ENCODE measurements at places on chromosomes 6 and 20.

DNA sequence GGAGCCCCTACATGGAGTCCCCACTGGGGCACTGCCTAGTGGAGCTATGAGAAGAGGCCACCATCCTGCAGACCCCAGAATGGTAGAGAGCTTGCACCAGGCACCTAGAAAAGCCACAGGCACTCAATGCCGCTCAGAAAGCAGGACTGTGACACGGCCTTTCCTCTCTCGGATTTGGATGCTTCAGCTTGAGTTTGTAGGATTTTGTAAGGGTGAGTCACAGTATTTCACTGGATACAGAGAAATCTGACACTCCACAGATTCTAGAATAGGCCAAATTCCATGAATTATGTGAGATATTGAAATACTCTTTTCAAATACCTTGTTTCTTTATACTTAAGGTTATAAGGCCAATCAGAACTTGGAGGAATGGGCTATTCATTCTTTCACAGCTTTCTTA lies 424.5 kb downstream of the HTR1B start:
- DNase-seq = no peak

- no peak for DNase-seq
These were observed 274.3 kb downstream of the CD109 start for GRCh38 chr6:73969971-73970970.

DNA sequence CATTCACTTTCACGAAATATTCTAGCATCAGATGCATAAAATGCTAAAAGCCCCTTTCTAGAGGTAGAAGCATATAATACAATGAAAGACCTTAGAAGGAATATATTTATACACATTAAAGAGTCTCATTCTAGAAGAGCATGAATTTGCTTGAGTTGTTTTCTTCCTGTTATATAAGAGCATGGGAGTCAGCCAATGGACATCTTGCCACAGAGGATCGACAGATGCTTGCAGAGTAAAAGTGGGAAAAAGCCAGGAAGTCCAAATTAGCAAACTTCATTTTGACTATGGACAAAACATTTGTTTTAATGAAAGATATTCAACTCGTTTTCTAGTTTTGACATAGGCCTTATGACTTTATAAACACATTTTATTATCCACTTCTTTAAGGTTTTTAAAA lies 44.2 kb upstream of the RIPPLY2 start:
- DNase-seq = no peak

- DNase-seq = no peak
These were observed 190.2 kb upstream of the SNX9 start for GRCh38 chr6:157632821-157633220.

- DNase-seq = no peak
These were observed 5.6 kb downstream of the RAB23 start for GRCh38 chr6:57216235-57217101.

GRCh38 chr6:148500402-148500801 lies 157.8 kb downstream of the SASH1 start:
- DNase-seq = no peak

- DNase-seq = no peak
These were observed 83.2 kb downstream of the CEBPB start for GRCh38 chr20:50273601-50274491.

- DNase-seq = no peak
These were observed 216.5 kb downstream of the ZMYND8 start for GRCh38 chr20:47139934-47140535.

GRCh38 chr6:143205131-143205535 lies 144.4 kb downstream of the AIG1 start:
- DNase-seq = no peak

- DNase-seq = no peak
These were observed 49.1 kb downstream of the ARMC2 start for GRCh38 chr6:108897371-108897770.

DNA sequence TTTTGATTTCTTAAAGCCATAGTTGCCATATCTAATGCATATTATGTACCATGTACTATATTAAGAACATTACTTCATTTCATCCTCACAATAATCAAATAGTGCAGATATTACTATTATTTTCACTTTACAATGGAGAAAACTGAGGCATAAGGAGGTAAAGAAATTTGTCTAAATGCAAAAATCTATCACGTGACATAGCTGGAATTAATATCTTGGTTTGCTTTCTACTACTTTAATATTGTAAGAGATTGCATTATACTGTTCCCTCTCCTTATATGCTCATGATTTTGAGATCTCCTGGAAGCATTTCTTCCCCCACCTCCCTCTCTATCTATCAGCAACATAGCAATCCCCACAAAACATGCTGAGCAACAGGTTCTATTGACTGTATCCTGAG lies 330.8 kb upstream of the SPTLC3 start:
- DNase-seq = no peak

DNA sequence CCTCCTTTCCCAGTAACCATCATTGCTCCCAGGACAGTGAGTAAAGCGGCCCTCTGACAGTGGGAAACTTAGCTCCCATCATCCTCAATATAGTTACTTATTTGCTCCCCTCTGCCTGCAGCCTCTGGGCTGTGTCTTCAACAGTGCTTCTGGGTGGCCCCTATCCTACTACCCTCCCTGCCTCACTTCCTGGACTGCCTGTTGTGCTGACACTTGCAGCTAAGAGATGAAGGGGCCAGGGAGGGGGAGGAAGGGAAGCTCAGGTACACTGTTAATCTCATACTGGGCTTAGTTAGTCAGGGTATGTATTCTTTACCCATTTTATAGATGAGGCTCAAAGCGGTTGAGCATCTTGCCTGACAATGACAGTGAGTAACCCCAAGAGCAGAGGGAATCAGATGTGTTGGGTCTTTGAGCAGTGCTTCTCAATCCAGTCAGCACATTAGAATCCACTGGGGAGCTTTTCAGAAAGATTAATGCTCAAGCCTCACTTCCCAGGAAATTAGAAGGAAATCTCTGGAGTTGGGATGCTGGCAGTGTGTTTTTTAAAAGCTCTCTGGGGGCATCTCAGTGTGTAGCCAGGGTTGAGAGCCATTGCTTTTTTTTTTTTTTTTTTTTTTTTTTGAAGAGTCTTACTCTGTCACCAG lies 27.1 kb upstream of the KCNK5 start:
- DNase-seq = no peak

- DNase-seq = no peak
These were observed 12.0 kb downstream of the ANGPT4 start for GRCh38 chr20:904039-904545.

DNA sequence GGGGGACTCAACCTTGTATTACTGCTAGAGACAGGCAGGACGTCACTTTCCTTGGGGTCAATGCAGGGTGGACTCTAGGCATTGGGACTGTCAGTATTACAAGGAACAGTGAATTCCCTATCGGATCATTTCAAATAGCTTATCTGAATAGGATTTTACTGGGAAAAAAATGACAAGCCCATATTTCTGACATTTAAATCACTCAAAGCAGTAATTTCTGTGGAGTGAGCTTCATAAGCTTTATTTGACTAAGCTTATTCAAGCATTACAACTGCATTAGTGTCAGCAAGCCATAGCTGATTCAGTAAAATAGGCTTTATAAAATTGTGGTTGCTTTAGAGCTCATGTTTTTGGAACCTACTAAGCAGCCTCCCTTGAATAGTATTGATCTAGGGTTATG lies 44.3 kb downstream of the TRDN start:
- no peak for DNase-seq

DNA sequence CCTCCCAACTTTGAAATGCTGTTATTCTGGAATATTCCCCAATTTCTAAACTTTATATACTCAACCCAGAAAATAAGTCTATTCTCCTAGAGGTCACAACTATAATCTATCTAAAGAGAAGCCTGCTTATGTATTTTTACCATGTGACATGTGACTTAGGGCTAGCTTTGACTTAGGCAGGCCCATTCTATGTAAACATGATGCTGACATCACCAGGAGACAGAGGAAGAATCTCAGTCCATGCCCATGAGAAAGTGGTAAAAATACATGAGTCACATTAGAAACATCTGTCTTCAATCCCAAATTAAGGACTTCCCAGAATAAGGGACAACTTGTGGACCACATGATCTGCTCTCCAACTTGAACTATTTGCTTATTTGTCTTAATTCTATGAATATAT lies 113.6 kb upstream of the ID4 start:
- no peak for DNase-seq

- no peak for DNase-seq
These were observed 70.7 kb upstream of the BTN3A2 start for GRCh38 chr6:26294302-26294701.

- no peak for DNase-seq
These were observed 365.7 kb upstream of the EPHA7 start for GRCh38 chr6:93784794-93785693.

- no peak for DNase-seq
These were observed 106.9 kb downstream of the IPCEF1 start for GRCh38 chr6:154249499-154250298.

GRCh38 chr20:17734374-17734773 lies 34.6 kb downstream of the BANF2 start:
- no peak for DNase-seq

GRCh38 chr6:45697605-45698004 lies 318.1 kb downstream of the CLIC5 start:
- DNase-seq = no peak

DNA sequence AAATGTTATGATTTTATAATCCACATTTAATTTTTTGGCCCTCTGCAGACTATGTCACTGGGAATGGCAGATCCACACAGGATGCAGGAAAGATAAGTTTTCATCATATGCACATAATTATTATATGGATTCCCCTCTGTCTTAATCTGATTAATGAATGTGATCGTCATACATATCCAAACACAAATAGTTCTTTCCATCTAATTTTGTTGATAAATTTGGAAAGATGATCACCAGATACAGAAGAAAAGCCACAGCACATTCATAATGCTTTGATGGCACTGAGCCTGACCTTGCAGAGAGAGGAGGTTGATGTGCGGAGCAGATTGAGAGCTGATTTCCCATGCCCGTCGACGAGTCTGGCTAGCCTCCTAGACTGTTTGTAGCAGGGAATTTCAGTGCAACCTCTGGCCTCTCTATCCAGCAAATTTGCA lies 471.5 kb downstream of the EPM2A start:
- DNase-seq = no peak

DNA sequence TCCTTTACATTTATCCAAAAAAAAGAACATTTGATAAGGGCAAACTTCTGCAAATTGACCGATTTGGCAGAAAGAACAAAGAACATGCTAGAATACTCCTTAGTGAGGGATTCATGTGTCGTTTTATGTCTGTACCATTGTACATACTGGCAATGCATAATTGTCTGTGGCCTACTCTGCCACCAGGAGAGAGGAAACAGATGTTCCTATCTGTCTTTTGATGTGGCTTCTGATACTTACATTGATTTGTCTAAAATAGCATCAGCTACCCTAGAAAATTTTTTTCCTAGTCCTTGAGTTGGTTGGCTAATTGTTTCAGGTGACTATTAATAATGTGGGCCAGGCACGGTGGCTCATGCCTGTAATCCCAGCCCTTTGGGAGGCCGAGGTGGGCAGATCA lies 654.1 kb downstream of the KIF16B start:
- DNase-seq = no peak

GRCh38 chr6:120405947-120406346 lies 928.3 kb downstream of the TBC1D32 start:
- DNase-seq = no peak

DNA sequence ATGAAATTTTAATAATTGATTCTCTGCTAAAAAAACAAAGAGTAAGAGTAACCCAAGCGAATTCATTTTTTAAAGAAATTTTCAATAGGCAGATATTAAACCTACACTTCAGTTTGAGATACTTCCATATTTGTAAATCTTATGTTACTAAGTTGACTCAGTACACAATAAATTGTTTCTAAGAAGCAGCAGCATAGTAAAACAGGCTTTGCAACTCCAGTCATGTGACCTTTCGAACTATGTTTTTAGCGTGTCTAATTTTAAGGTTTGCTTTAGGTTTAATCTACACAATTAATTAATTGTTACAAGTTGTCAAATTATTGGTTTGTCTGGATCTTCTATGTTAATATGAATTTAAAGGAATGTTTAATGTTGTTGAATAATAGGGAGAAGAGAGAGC lies 708.9 kb upstream of the CITED2 start:
- no peak for DNase-seq

- DNase-seq = no peak
These were observed 59.5 kb downstream of the GNAS start for GRCh38 chr20:58911970-58912369.

DNA sequence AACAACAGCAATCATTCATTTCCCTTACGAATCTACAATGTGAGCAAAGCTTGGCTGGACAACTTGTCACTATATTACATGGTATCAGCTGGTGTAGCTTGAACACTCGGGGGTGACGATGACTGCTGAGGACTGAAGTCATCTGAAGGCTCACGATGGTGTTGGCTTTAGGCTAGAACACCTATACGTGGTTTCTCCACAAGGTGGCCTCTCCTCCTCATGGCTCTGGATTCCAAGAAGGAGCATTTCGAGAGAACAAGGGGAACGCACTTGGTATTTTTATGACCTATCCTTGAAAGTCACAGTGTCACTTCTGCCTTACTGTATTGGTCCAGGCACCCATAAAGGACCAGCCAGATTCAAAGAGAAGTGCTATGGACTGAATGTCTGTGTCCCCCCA lies 37.5 kb upstream of the ADGRF1 start:
- DNase-seq = no peak

DNA sequence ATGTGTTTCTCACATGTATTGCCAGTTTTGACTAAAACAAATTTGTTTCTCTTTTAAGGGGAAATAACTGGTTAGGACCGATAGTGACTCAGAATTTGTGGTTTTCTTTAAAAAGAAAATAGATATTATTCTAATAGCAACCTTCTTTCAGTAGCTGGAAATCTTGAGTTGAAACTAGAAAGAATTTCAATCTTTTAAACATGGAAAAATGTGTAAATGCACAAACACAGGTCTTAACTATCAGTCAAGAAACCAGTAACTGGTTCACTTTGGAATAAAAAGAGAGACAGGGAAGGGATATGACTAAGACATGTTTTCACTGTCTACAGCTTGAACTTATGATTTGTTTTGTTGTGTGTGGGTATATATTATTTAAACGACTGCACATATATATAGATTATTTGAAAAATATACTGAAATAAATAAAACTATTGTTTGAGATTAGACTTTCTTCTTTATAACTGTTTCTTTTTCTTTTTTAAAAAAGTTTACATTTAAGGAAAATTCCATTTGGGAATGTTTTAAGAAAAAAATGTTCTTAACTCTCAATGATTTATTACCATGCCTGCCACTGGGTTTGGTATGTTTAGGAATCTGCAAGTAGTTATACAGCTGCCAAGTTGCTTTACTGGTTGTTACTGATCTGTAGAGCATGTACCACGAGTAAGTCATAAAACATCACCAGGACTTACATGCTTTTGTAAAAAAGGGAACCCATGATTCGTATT lies 753.3 kb upstream of the MARCKS start:
- DNase-seq = no peak

- DNase-seq = no peak
These were observed 32.7 kb downstream of the CHMP4B start for GRCh38 chr20:33843854-33844253.

- peak; percentile 68 for DNase-seq
These were observed 15.9 kb upstream of the KCNK16 start for GRCh38 chr6:39338397-39338796.
